ENCODE measurements at places on chromosomes 16 and 17.

DNA sequence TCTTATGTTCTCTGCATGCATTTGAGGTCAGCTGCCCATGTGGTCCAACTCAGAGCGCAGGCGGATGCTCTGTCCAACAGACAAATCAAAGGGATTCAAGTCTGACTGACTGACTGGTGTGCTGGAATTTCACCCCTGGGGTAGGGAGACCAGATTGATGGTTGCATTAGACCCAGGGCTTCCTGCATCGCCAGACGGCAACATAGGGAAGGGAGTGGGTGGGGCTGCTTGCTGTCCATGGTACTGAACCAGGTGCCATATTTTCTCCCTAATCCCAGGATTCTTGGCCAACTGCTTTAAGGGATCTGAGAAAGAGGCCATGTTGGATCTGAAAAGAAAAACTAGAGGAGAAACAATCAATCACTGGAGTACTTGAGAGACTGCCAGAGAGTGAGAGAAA lies 332.0 kb downstream of the XYLT1 start:
- no peak for DNase-seq

DNA sequence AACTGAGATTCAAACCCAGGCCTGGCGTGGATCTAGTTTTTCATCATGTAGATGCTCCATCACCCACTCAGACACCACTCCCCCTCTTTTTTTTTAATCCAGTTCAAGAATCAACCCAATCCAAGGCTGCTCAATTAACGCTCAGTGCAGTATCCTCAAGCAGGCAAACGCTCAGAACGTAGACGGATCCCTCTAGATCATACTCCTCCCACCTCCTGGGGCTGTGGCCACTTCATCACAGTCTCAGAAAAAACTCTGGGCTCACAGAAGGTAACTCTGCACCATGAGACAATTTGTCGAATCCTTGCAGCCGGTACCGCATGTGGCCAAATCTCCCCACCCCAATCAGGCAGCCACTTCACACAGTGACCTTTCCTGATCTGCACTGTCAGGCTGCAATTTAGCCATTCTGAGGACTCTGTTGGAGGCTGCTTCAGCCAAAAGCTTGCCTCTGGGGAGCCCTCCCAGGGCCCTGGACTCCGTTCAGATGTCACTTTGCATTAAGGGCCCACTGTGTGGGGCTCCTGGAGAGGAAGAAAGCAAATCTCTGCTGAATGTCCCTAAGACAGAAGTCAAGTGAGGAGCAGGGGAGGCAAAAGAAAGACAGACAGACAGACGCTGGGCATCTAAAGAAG lies 183.5 kb downstream of the XYLT1 start:
- DNase-seq = no peak

DNA sequence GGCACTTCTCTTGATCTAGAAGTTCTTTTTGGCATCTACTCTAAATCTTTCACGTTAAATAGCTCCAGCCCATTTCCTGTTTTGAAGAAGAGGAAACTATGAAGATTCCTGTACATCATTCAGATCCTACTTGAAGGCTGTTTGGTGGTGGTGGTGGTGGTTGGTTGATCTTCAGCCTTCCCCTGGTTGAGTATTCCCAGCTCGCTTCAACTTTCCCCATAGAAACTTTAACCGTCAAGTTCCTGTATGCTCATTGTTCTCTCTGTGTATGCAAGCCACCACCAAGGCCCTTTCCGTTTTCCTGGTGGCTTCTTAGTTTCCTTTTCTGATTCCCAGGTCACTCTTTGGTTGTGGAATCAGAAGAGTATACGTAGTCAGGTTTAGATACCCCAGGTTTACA lies 3.3 kb downstream of the LRRC46 start:
- no peak for DNase-seq

- DNase-seq = no peak
Observed at GRCh38 chr17:66863820-66864219, 28.9 kb downstream of the CACNG5 start.

- DNase-seq = no peak
Observed at GRCh38 chr16:24624102-24624501, 84.7 kb downstream of the RBBP6 start.

GRCh38 chr16:52597772-52598483 lies 51.0 kb upstream of the TOX3 start:
- DNase-seq = no peak

- DNase-seq = no peak
Observed at GRCh38 chr16:85239239-85239638, 127.0 kb upstream of the CIBAR2 start.

DNA sequence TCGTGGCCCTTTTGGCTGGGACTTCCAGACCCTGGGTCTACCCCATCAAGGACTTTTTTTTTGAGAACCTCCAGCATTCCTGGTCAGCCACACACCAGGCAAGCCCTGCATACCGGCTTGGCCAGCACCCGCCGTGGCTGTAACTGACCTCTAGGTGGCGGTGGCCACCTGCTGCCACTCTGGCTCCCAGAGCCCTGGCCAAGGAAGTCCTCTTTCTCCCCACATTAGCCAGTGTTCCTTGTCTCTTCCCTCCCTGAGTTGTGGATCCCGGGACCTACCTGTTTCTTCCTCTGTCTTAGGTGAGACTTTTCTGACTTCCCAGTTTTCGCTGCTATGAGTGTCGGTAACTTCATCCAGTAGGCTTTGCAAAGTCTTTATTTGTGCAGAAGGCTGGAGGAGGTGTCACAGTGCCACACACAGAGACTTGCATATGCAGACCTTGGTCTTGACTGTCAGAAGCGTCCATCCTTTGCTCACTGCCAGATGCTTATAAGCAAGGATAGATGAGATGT lies 348.3 kb downstream of the CPPED1 start:
- peak; percentile 47 for DNase-seq

- DNase-seq = no peak
Observed at GRCh38 chr17:37273409-37274051, 102.3 kb upstream of the C17orf78 start.

- DNase-seq = no peak
Observed at GRCh38 chr16:10846213-10846998, 27.8 kb upstream of the TVP23A start.

DNA sequence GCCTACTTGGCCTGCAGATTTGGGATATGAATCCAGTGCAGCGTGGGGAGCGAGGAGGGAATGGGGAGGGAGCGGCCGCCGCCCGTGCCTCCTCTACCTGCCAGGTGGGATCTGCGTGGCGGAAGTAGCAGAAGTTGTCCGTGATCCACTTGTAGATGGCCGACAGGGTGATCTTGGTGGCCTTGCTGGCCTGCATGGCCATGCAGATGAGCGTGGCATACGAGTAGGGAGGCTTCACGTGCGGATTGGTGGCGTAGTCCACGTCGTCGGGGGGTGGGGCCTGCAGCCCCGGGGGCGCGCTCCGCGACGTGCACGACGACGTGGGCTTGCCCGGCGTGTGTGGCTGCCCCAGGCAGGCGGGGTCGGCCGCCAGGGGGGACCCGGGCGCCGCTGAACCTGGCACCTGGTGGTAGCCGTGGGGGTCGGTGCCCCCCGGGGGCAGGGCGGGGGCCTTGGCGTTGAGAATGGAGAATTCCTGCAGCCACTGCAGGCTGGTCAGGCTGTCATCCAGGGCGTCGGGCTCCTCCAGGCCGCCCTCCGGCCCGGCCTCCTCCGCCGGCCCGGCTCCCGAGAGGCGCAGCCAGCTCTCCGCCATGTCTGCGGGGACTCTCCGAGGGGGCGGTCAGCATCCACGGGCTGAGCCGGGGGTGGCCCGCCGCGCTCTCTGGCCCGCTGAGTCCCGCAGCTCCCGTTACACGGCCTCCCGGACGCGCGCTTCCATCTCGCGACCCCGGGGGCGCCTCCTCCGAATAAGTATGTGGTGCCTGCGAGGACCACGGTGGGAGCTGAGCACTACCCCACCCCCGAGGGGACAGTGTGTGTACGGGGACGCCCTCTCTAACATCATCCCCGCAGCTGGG lies 1.0 kb downstream of the FOXJ1 start:
- DNase-seq = peak; percentile 59

DNA sequence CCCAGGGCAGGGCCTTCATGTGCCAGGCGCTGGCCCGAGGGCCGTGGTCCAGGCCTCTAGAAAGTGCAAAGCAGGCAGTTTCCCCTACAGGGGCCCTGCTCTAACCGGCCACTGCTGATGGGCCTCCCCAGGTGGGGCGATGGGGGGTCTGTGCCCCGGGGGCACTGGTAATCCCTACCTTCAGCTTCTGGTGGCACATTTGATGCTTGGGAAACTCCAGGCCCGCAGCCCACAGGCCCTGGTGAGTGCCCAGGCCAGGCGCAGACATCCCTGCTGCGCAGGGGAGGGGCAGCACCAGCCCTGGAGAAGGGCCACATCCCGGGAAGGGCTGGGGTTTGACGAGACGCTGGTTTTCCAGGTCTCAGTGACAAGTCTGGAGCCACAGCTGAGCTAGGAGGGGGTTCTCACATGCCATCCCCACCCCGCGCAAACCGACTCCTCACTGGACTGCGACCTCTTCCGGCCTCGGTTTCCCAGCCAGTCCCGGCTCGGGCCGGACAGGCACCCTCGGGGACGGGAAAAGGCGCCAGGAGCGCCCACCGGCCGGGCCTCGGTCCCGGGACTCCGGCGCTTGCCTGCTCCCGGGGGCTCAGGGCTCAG lies 1.6 kb downstream of the DOC2B start:
- no peak for DNase-seq

GRCh38 chr16:50696575-50697420 lies 3.4 kb downstream of the NOD2 start:
- peak; percentile 46 for DNase-seq

DNA sequence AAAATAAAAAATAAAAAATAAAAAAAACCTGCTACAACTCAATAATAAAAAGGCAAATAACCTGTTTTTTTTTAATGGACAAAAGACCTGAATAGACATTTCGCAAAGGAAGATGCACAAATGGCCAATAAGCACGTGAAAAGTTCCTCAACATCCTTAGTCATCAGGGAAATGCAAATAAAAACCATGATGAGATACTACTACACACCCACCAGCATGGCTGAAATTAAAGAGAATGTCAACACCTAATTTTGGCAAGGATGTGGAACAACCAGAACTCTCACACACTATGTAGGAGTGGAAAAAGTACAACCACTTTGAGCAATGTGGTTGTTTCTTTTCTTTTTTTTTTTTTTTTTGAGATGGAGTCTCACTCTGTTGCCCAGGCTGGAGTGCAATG lies 24.6 kb downstream of the COG7 start:
- DNase-seq = no peak

- DNase-seq = peak; percentile 81
Observed at GRCh38 chr17:76523084-76524037, 14.1 kb downstream of the CYGB start.

GRCh38 chr17:36861531-36861930 lies 75.7 kb upstream of the LHX1 start:
- no peak for DNase-seq

DNA sequence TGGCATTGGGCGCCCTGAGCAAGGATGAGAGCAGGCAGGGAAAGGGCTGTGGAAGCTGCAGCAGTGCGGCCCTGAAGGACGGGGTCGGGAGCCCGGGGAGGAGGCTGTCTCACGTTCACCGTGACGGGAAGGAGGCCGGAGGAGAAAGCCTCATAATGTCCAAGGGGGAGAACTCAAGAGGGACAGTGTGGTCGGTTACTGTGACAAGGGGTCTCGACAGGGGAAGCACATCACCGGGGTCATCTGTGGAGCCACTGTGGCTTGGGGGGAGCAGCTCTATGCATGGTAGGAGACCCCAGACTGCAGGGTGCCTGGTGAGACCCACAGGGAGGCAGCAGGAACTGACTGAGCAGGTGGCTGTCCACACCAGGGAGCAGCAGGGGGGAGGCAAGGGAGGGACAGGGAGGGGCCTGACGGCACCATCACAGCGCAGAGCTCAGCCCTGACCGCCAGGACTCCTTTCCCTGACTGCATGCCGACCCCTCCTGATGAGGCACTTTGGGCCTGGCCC lies 154.6 kb upstream of the CHMP6 start:
- no peak for DNase-seq

DNA sequence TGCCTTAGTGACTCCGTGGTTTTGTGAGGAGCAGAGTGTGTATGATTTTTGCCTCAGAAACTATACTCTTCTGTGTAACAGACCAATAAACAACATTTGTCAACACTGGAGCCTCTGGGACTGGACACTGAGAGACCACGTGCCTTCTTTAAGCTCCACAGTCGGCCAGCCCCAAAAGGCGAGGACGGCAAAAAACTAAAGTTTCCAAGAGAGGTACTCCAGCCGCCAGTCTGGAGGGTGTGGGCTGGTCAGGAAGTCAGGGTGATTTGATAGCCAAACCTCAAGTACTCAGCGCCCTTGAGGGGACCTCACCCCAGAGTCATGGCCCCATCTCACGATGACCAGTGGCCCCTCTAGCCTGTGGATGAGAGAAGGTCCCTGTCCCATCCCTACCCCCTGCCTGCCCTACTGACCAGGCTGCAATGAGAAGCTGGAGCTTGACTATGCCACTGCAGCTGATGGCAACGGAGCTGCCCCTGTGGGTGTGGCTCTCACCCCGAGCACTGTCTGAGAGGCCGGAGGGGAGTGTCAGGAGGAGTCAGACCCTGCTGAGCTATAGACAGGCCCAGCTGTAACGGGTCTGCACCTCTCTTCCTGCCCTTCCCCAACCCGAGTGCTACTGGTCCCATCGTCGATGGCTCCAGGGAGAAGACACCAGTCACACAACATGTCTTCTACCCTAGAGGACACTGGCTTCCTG lies 19.8 kb downstream of the MNT start:
- DNase-seq = no peak

- no peak for DNase-seq
Observed at GRCh38 chr16:70269471-70269870, 17.7 kb upstream of the EXOSC6 start.

DNA sequence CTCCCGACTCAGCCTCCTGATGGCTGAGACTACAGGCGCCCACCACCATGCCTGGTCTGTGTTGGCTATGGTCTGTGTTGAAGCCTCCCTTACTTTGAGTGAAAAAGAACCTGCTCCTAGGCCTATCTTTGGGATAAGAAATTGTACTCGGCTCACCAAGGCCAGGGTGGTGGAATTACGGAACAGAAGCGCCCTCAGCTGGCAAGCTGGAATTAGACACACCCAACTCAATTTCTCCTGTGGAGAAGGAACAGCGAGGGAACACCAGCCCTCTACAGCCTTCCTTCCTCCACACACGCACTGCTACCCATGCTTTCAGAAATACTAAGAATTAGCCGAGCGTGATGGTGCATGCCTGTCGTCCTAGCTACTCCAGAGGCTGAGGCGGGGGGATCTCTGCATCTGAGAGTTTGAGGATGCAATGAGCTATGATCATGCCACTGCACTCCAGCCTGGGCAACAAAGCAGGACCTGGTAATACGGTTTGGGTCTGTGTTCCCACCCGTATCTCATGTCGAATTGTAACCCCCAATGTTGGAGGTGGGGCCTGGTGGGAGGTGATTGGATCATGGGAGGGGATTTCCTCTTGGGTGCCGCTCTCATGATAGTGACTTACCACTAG lies 40.1 kb upstream of the RBBP6 start:
- DNase-seq = no peak

DNA sequence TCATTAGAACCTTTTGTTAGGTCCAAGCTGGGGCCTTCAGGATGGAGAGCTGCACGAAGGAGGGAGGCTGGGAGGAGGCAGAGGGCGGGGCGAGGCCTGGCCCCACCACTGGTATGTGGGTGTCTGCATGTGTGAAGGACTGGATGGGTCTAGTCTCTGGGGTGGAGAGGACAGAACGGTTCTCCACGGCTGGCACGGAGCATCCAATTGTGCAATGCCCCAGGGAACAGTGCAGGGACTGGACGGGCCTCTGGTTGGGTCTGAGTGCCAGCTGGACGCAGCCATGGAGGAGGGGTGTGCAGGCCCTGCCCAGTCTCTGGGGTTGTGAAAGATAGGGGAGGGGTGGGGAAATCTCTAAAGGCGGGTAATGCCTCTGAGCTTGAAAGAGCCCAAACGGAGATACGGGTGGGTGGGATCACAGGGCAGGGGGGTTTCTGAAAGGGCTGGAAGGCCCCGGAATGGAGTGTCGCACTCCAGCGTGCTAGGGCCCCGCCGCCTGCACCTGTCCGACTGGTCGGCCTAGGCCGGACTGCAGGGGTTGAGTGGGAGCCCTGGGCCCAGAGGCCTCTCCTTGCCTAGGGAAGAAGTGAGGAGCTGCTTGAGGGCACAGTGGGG lies 1.6 kb downstream of the PPL start:
- no peak for DNase-seq
